ENCODE measurements at places on chromosomes 5 and 9.

DNA sequence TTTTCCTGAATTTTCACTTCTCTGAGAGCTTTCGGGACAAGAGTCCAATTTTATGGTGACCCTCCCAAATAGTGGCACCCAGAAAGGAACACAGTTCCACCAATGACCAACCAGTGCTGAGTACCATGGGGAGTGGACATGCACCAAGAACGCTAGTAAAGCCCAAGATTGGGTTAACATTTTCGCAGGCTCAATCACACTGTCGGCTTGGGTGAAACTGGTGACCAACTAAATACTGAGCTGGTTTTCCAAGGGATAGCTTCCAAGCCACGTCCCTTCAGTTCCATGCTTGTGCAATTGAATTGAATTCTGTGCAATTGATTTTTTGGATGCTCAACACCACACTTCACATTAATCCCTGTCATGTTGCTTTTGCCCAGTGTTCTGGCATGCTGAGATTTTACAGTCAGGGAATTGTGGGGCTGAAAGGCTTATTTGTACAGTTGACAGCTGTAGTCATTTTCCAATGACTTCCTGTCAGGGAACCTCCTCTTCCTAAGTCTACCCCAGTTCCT, 37.6 kb upstream of the TRMT10B start:
- no peak for DNase-seq

DNA sequence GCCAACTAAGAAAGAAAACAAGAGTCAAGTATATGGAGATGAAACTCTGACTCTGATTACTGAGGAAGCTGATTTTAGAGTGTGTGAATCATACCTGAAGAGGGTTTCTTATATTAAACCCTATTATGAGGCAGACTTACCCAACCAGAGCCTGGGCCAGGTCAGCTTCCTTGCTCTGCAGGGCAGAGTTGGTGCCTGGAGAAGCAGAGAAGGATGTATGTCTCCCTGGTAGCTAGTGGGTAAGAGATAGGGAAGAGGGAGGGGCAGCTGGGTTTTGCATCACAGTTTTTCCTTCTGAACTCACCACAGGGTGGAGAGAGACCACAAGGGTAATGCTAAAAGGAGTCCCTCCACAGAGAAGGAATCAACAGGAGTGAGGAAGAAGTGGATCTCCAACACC, 104.1 kb downstream of the CMYA5 start:
- DNase-seq: no peak

DNA sequence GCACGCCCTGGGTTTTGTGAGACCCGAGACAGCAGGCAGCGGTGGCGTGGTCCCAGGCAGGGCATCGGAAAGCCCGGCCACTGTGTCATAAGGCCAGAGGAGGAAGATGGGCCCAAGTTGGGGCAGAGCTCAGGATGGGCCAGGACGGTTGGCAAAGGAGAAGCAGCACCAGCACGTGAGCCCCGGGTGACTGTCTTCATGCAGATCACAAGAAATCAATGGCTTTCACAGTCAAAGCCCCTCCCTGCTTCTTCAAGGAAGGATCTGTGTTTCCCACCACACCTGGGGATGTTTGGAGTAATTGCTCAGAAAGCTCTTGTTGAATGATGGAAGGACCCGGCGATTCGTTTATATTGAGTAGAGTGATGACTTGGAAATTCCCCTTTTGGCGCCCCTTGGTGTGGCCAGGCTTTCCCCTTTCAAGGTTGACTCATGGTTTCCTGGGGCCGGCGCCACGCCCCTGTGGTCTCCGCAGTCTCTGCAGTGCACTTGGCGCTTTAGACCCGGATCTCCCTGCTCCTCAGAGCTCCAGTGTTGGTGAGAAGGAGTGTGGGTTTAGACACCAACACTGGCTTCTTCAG, 52.1 kb downstream of the IL31RA start:
- peak; percentile 27 for DNase-seq

DNA sequence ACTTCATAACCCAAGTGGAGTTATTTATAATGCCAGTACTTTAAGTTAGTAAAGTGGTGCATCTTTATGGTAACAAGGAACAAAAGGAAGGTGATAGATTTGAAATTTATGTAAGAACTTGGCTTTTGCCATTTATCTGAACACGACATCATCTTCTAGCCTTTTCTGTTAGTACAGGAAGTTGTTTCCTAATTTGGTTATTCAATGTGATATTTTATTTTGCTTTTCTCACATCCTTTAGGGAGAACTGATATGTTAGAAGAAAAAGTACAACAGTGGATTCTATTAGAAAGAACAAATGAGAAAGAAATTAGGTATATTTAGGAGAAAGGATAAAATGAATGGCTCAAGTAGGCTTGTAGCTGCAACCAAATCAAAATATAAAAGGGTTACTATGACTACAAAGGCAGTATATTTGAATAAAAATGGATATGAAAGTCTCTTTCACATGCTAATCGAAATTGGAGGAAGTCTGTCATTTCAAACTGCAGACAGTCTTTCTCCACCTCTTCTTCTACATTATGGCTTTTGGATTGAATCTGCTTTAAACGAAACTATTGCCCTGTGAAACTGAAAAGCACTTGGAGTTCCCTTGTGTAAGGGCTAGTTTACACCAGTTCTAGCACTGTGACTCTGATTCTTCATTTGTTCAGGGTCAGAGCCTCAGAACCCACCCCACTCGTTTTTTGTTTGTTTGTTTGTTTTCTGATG, 18.5 kb upstream of the SLC24A2 start:
- no peak for DNase-seq

DNA sequence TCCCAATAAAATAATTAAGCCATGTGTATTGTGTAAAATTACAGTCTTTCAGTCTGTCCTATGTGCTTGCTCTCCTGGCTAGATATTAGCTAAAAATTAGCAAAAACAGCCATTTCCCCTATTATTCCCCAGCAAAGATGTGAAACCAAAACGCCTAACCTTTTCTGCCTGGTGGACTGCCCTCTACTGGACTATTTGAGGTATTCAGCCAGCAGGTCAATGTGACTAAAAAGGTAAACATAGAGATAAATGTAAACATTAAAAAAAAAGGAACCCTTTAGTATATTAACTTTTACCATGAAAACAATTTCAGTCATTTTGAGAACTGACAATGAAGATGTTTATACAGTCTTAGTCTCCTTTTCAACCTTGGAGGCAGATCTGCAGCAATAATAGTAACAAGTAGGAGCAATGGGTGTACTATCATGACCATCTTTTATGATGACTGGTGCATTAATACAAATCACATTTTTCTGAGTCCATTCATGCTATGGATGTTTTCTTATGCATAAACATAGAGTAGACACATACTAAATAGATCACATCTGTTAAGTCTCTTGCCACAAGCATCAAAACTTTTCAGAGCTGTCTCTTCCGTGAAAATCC, 10.1 kb downstream of the ATG12 start:
- DNase-seq: no peak

DNA sequence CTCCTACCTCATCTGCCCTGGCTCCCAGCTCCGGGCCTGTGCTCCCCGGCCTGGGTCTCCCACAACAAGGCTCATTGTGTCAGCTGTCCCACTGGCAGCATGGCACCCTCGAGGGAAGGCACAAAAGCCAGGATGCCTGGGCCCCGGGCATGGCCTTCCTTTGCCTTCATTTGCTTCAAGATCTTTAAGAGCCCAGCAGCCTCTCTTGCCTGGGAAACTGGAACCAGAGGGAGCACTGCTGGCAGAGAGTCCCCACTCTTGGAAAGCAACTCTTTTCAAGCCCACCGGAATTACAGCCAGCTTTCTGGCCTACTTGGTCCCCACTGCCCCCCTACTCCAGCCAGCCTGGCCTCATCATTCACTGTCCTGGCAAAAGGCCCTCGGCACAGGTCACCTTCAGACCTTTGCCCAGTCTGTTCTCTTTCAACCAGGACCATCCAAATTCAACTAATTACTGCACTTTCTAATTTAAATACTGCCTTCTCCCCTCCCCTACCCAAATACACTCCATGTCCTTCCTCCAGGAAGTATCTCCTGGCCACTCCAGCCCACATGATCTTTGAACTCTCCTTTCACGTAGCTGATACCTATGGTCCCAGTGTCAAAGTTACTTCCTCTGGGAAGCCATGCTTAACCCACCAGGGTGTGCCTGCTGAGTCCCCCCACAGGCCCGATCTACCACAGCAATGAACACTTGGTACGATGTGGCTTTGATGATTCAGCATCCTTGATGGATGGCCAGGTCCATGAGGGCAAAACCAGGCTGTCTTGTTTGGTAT, 8.9 kb downstream of the ZER1 start:
- no peak for DNase-seq

GRCh38 chr5:58912116-58912515, 329.2 kb downstream of the RAB3C start:
- DNase-seq: no peak

DNA sequence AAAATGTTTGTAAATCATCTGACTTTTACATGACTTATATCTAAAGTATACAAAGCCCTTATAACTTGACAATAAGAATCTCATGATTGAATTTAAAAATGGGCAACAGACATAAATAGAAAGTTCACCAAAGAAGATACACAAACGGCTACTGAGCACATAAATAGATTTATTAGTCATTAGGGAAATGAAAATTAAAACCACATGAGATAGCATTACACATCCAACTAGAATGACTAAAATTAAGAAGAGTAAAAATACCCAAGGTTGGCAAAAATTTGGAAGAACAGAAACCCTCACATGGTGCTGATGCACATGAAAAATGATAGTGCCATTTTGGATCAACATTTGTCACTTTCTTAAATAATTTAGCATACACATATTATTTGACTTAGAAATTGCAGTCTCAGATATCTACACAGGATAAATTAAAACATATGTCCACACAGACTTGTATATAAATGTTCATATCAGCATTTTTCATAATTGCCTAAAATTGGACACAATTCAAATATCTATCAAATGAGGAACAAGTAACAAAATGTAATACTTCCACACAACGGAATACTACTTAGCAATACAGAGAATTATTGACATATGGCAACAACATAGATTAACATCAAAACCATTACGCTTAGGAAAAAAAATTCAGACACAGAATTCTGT, 359.1 kb upstream of the DAB2 start:
- no peak for DNase-seq

DNA sequence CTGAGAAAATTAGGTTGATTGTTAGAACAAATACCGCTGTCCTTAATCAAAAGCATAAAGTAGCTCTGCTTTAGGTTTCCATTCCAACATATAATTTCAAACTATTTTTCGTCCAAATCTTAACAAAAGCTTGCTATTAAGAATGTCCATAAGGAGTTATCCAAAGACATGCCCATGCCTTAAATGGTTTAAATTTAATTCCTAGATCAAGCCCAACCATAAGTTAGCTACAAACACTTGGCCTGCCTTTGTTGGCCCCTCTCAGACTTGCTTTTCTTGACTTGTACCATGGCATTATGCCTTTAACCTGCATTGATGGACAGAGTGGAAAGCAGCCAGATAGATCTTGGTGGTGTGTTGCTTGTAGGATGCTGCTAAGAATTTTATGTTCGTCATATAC, 8.8 kb downstream of the GARNL3 start:
- DNase-seq: no peak

GRCh38 chr9:105670775-105671174, 8.5 kb downstream of the TAL2 start:
- DNase-seq: no peak

- DNase-seq: no peak
Measured at GRCh38 chr5:167346461-167346860, 945.0 kb upstream of the WWC1 start.

DNA sequence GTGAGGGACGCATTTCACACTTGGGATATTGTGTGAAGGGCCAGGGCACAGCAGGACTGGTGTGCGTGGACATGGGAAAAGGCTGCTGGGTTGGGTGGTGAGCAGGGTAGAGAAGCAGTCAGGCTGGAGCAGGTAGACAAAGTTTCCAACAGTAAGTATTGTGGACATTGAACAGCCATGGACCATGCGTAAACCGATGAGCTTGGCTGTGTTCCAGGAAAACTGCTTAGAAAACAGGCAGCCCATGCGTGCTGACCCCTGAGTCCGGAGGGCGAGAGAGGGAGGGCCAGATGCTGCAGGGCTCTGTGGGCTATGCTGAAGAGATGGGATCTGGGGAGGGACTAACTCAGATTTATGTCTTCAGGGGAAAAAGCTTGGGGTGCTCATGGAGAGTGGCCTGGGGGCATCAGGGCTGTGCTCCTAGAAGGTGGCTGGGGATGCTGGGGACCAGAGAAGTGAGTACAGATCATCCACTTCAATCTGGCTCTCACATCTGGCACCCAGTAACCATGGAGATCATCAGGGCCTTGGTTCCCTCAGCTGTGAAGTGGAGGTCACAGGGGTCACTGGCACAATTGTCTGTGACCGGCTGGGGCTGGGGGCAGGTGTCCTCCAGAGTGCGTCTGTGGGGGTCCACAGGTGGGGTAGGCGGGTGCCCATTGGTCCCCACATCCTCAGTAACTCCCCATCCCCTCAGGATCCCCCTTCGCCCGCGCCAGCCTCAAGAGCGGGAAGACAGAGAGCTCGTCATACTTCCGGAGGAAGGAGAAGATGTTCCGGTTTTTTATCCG, 93.3 kb downstream of the CACNA1B start:
- DNase-seq: no peak

GRCh38 chr5:142686210-142686734, 382 bp upstream of the FGF1 start:
- no peak for DNase-seq

DNA sequence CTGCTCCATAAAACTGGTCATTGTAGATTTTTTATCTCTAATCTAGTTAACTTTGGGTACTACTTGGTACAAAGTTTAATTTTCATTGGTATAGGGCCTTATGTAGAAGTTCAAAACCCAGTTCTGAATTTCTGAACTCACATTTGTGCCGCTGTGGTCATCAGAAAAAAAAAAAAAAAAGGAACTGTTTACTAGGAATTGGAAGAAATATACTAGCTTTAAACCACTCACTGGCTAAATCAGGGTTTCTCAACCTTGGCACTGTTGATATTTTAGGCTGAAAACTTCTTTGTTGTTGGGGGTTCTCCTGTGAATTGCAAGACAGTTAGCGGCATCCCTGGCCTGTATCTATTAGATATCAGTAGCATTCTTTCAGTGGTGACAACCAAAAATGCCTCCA, 4.1 kb upstream of the ZFYVE16 start:
- no peak for DNase-seq

GRCh38 chr5:10467281-10468198, 25.9 kb downstream of the ROPN1L start:
- DNase-seq: peak; percentile 80

DNA sequence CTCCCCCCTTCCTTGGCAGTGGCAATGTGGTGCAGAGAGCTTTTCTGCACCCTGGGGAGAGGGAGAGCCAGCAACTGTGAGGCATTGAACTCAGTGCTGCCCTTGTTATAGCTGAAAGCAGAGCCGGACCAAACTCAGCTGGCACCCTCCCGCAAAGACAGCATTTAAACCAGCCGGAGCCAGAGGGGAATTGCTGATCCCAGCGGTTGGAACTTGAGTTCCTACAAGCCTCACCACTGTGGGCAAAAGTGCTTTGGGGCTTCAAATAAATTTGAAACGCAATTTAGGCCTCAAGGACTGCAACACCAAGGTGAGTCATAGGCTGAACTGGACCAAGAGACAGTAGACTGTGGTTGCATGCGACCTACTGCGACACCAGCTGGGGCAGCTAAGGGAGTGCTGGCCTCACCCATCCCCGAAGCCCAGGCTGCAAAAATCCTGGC, 207.6 kb upstream of the CDKN2B start:
- DNase-seq: no peak

All from NCI-H226 (cell line).